ENCODE measurements at places on chromosomes 6 and 20.

DNA sequence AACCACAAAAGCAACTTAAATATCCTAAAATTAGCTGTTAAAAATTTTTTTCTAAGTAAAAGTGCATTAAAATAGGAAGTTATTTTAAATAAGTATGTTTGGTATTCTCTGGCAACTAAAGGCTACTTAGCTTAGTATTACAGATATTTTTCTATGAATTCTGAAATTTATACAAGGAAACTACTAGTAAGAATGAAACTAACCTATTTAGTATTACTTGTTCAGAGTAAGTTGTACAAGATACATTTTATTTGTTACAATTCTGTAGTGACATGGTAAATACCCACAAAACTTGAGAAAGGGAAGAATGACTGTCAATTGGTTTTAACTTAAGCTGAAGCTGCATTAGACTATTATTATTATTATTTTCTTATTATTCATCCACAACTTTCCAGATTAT lies 6.5 kb downstream of the PHIP start:
- DNase-seq = no peak

- DNase-seq = no peak
These were observed 54.3 kb upstream of the GMPR start for GRCh38 chr6:16184129-16184528.

- no peak for DNase-seq
These were observed 539.1 kb upstream of the MARCKS start for GRCh38 chr6:113317891-113318574.

DNA sequence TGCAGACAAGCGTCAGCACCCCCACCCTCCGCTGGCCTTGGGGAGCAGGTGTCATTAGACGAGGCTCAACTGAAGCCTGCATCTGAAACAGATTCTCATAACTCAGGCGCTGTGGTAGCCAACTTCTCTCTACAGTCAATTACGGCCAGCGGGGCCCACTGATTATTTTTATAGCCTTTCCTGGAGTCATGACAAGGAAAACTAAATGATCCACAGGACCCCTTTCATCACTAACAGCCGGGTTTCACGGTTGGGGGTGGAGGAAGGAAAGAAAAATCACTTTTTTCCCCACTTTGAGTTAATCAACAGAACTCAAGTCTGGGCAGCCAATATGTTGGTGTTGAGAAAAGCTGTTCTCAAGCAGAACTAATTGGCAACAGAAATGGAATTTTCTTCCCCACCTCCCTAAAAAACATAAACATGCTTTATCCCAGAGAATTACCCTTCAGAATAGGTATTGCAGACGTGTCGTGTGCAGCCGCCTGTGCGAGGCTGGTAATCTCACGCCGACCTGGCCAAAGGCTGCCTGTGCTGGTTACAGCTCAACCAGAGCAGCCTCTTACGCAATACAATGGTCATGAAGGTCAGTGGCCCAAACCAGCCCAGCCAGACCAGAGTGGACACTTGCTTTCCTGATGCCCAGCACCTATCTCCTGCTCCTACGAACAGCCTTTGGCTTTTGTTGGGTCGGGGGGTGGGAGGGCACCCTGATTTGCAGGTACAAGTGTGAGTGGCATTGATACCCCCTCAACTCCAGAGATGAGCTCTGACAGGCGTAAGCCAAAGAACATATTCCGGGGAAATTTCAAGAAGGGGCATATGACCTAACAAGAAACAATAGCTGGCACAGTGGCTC lies 11.0 kb downstream of the RIPOR3 start:
- no peak for DNase-seq

DNA sequence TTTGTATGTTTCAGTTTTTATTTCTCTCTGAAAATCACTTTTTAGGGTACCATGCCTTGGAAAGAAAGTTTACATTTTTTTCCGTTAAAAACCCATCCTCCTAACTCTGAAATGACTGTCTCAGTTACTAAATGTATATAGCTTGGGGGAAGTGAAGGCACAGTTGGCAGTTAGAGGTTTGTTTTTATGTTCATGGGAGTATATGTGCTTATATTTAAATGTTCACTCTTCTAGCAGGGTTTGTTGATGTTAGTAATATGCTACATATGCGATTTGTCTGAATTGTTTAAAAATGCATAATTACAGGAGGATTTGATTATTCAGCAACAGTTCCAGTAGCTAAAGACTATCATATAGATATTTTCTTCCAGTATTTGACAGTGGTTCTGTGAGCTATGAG lies 31.1 kb downstream of the CDKAL1 start:
- DNase-seq = no peak

DNA sequence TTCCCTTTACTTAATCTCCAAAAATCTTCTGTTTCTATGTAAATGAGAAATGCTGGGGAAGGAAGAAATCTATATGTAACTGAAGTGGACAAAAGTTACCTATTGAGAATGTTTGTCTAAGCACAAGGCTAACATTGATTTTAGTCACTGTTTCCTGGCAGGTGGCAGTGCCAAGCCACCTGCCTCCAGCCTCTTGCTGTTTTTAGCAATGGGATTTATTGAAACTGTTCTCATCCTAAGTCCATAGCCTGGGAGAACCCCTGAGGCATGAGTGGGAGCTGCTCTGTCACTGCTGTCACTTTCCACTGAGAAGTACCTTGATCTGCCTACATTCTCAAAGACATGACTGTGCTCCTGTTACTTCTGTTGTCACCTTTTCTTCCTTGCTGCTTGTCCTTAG lies 14.7 kb downstream of the ENPP3 start:
- no peak for DNase-seq

- DNase-seq = no peak
These were observed 245.2 kb downstream of the ADGRB3 start for GRCh38 chr6:68880050-68880813.

Measured in stimulated activated CD4-positive, alpha-beta T cell treated with anti-CD3 and anti-CD28 coated beads, Interleukin-4, amount 100 ng/mL, for 1 hour (primary cell).